ENCODE measurements at places on chromosomes 4 and X.

- no peak for DNase-seq
Observed at GRCh38 chr4:95411371-95412088, 137.2 kb downstream of the UNC5C start.

- DNase-seq: no peak
Observed at GRCh38 chrX:9131066-9131465, 97.1 kb upstream of the FAM9B start.

DNA sequence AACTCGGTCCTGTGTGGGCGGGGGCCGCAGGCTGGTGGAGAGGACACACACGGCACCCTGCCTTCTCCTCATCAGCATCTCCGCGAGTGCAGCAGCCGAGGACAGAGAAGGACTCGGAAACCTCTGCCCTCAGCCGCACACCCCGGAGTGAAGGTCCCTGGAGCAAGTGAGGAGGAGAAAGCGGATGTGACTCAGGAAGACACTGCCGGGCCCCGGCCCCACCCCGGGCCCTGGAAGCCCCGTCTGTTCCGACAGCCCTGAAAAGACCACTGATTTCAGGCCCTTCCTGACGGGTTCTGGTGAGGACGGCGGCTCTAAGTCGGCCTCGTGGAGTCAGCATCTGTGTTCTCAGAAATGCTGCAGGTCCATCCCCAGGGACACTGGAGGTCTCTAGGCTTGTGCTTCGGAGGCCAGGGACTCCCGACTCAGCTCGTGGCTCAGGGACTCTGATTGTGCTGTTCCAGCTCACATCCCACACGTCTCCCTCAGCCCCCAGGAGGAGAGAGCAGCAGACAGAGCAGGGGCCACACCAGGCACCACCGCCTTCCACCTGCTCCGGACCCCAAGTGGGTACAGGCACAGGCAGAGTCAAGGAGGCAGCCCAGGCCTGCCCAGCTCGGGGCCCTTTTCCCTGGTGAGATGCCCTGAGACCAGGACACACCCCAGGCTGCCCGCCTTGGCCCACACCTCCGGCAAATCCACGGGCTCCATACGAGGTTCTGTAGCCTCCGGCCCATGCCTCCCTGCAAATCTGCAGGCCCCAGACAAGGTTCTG lies 134.5 kb upstream of the NKX1-1 start:
- DNase-seq: peak; percentile 27

DNA sequence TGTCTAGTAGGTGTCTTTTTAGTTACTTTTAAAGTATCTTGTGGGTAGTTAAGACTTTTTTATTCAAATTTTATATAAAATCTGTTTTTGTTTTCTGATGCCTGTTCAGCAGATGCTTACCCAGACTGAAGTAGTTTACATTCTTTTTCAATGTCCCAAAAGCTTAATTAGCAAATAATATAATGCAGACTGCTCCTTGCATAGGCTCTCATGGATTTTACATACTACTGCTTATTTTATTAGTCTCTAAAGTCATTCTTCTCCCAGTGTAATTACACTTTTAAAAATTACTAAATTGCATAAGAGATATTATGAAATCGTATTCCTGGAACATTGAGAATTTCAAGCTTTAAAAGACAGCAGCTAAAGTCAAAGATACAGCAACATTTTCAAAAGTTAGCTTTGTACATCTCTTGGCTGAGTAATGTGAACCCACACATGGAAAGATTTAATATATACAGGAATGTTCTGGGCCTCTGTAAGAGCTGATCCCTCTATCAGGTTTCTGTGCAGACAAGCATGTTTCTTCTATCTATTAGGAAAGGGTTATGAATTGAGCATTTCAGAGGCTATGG lies 148.4 kb upstream of the SPRY1 start:
- no peak for DNase-seq

- no peak for DNase-seq
Observed at GRCh38 chrX:10107483-10107882, 49.3 kb upstream of the CLCN4 start.

DNA sequence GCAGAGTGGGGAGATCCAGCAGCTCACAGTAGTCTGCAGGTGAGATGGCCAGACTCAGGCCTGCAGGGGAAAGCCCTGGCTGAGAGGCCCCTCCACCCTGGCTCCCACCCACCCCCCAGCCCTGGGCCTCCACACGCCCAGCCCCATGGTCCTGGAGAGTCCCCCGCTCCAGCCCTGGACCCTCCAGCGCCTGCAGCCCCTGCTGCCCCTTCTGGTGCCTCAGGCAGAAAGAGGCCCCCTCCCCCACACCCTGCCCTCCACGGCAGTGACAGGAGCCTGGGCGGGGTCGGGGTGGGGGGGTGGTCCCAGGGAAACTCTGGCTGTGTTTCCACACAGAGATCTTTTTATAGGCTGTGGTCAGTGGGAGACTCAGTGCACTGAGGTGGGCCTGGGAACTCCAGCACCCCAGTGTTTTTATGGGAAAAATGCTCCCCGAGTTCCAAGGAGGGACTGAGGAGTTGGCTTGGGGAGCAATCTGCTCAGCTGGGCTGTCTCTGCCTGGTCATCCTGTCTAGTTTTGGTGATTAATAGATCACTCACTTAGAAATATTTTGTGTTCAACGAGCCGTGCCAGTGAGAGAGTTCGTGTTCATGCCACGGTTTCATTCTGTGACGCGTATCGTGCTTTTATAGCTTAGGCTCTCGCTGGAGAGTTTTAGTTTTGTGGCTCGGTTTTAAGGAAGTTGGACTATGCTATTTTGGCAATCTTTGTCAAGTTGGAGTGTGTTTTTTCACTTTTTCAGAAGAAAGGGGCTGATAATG lies 53.1 kb upstream of the HGFAC start:
- no peak for DNase-seq

DNA sequence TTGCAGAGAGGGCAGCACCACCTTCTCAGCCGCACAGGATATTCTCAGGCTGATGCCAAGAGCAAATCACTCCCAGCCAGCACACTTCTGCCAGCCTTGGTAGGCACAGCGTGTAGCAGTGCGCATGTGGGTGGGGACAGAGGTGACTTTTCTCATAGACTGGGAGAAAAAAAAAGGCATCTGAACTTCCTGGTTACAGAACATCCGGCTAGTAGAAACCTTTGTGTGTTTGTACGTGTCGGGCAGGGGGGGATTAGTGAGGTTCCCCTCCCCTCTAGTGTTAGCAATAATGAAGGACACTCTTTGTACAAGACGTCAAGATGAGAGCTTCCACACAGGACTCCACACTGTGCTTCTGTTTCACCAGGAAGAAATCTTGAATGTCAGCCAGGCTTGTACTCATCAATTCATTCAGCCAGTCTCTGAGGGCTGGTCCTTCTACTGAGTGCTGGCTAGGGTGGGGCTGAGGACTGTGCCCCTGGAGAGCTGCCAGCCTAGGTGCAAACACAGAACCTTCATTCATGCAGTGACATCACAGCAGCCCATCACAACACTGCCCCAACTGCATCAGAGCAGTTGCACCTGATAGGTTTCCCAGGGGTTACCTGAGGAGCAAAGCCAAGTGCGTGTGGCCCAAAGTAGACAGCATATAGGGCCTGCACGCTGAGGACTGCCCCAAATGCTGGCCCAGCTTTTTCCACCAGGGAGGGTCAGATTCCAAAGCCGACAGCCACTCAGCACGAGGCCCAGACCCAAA lies 34.7 kb downstream of the SLC25A5 start:
- DNase-seq: no peak

- DNase-seq: no peak
Observed at GRCh38 chr4:164876700-164877324, at the start of gene APELA. TSS of gene APELA (plus strand) at chr4:164877178. CDS start at chr4:164877332, 154 bp downstream.

- no peak for DNase-seq
Observed at GRCh38 chrX:54248309-54248708, 65.3 kb upstream of the FAM120C start.

DNA sequence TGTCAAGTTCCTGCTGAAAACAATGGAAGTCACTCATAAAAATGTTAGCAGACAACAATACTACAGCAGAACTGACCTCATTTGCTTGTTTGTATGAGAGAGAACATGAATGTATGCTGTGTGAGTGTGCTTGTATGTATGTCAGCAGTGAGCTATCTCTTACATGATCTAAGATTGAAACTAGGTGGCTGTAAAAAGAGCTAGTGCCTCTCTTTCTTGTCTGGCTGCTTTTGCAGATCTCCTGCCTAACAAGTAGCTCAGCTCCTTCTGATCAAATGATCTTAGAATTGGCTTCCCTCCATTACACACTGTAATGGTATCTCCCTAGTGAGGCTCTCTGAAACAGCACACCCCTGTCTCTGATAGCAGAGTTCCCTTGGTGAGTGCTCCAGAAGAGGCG lies 20.7 kb downstream of the PAK3 start:
- no peak for DNase-seq

DNA sequence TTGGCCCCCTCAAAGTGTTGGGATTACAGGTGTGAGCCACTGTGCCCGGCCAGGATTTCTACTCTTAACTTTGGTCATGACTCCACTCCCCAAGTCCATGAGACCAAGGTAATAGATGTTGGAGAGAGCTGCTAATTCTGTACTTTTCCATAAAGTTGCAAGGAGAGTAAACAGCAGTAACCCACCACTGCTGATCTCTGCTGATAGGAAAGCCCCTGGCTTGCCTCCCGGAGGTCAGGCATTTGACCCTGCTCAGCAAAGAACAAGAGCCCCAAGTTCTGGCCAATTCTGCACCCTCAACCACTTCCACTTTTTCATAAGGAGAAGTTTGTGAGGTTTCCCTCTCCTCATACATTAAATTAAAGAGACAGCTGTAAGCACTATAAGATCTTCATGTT lies 143.0 kb downstream of the RASL11B start:
- no peak for DNase-seq

DNA sequence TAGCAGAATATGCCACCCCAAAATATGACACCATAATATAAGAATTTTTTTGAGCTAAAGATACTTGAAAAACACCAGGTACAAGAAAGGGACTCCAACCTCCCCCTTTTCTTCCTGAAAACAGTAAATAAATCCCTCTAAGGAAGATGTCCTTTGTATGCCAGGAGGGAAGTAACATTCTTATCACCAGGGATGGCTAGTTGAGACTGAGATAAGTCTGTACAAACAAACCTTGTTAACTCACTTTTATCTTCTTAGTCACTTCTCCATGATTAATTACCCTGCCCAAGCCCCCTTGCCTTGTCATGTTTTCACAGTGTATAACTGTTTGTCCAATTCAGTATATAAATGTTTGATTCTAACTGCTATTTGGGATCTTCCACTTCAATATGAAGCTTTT lies 888.0 kb downstream of the PCDH18 start:
- no peak for DNase-seq

- DNase-seq: no peak
Observed at GRCh38 chr4:181323061-181323460, 920.1 kb upstream of the TENM3 start.

GRCh38 chr4:98515470-98515809 lies 143.0 kb downstream of the TSPAN5 start:
- no peak for DNase-seq

DNA sequence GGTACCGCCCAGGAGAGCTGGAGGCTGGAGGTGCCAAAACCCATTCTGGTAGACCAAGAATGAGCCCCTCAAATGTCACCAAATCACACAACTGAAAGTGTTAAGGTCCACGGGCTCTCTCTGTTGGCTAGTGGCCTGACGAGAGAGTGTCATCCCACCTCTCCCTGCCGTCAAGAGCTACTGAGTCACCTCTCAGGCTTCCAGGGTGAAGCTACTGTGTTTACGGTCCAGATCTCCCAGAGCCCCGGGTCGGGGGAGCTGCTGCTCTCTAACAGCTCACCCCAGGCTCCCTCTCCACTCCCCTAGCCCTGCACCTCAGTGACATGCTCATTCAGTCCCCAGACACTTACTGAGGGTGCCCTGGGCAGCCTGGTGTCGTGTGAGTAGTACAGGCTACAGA lies 59.2 kb downstream of the ADGRG2 start:
- no peak for DNase-seq

DNA sequence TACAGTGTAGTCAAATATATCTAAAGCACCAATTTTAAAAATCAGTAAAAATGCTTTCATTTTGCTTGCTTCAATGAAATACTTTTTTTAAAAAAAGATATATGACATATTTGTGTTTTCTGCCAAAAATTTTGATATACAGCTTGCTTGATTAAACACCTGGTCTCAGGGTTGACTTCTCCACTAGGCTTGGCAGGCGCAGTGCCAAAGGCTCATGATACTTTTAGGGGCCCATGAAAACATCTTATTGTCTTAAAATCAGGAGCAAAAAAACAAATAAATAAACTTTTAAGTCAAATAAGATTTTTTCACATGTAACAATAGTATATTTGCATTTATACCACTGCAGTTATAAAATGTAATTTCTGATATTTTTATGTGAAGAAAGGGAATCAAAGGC lies 95.6 kb downstream of the ADGRA3 start:
- no peak for DNase-seq

DNA sequence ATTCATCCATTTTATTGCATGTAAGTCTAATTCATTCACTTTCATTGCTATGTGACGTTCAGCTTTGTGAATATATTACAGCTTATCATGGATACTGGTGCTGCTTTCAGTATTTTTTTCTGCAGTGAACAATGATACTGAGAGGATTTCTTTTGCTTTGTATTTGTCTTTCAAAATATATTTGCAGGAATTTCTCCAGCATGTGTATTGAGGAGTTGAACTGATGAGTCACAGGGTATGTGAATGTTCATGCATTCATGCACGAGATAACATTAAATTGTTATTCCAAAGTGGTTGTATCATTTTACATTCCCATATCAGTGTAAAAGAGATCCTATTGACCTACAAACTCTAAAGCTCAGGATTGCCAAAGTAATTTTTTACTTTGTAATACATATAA lies 283.8 kb upstream of the ARSJ start:
- DNase-seq: no peak

DNA sequence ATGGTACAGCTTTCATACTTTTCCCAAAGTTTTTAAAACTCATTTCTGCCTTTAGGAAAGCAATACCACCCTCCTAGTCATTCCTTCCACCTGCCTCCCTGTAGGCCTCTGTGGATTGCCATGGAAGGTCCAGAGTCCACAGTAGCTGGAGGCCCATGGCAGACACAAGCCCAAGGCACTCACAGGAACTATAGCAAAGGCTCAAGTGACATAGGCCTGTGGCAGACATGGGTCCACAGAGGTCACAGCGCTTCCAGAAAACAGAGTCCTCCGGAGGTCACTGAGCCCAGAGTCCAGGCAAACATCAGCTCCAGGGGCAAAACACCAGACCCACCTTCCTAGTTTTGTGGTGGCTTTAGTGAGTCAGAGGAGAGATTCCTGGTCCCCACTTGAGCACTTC lies 147.6 kb upstream of the ATP6AP2 start:
- no peak for DNase-seq

GRCh38 chr4:141376769-141377168 lies 156.1 kb downstream of the ZNF330 start:
- DNase-seq: no peak

Data from left ventricle myocardium superior (tissue), 1 donor.